ENCODE measurements at places on chromosomes 1 and 21.
A peak's percentile ranks its signal among the peaks of the same experiment; 100 is the strongest.

DNA sequence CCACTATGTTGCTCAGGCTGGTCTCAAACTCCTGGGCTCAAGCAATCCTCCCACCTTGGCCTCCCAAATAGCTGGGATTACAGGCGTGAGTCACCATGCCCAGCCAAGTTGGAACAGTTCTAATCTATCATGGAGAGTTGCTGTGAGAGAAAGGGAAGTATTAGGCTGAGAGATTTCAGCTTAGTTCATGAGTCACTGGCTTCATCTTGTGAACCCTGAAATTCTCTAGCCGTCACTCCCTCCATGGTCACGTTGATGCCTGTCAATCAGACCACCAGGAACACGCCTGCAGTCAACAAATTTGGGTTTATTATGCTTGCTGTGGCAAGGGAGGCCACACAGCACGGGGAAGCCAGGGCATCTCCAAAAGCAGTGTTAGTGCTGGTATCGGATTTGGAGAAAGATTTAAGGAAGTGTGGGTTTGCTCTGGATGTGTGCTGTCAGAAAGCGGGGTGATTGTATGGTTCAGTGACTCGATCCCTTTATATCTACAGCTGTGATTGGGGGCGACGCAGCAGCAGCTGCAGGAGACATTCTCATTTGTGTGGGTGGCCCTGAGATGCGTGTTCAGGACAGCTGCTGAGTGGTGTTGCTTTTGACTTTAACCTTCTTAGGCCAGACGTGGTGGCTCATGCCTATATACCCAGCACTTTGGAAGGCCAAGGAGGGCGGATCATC is 18.7 kb downstream of the UQCRHL start:
- DNase-seq, result no peak

DNA sequence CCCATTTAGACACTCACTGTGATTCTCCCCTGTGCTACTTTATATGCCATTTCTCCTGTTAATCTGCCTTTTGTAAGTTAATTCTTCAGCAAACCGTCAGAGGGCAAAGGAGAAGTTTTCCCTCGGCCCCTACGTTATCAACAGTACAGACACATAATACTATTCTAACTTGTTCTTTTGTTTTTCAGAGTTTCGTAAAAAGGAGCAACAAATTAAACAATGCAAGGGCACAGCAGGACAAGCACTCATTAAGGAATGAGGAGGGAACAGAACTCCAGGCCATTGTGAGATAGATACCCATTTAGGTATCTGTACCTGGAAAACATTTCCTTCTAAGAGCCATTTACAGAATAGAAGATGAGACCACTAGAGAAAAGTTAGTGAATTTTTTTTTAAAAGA is 32.3 kb downstream of the CNN3 start:
- no peak for DNase-seq

GRCh38 chr1:231106347-231106746 is 55.5 kb upstream of the TRIM67 start:
- DNase-seq, result no peak

GRCh38 chr21:42758721-42759593 is 105.5 kb downstream of the PDE9A start:
- DNase-seq, result no peak

GRCh38 chr1:3548156-3548893 is 63.0 kb downstream of the MEGF6 start:
- no peak for DNase-seq

- DNase-seq, result no peak
Observed at GRCh38 chr1:8003438-8004112, 22.5 kb downstream of the ERRFI1 start.

DNA sequence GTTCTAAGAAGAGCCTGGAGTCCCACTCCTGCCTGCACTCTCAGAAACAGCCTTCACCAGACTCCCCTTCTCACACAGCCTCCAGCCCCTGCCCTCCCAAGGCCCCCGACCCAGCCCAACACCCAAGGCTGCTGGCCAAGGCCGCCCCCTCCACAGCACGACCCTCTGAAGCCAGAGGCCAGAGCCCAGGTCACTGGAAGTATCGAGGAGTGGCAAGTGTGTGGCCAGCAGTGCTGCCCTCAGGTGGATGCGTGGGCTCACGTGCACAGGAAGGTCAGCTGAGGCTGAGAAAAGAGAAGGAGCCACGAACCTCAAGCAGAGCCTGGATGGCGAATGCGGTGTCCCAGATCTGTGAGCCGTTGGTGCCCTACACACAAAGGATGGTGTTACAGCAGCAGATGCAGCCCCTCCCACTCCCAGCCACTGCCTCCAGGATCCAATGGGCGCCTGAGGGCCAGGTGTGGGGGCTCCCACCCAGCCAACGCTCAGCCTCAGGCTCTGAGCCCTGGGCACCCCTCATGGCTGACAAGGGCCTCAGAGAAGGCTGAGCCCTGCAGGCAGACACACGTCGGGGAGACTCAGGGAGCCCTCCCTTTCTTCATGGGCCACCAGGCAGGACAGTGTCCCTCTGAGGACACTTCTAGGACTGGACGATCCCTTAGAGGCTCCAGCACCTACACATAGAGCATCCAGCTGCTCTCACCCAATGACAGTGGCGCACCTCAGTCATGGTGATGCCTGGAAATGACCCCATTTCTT is 18.0 kb downstream of the LSS start:
- no peak for DNase-seq

- DNase-seq, result no peak
Observed at GRCh38 chr1:63624911-63625310, 31.7 kb downstream of the PGM1 start.

DNA sequence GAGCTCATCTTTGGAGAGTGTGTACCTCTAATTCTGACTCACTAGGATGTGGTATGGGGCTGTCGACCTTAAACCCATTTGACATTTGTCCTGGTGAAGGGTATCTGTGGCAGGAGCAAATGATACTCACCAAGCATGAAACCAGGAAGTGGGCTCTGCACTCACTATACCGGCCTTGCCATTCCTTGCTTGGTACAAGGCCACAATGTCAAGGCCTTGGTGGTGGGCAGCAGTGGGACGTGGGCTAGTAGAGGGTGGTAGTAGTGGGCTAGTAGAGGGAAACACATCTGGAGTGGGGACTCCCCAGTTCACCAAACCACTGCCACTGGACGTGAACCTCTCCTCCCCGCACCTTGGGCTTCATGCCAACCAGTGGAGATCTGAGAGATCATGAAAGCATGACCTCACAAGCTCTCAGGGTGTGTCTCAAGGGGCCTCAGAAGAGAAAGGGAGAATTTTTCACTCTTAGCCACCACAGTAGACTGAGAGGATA is 11.5 kb downstream of the TNFSF4 start:
- DNase-seq, result no peak

DNA sequence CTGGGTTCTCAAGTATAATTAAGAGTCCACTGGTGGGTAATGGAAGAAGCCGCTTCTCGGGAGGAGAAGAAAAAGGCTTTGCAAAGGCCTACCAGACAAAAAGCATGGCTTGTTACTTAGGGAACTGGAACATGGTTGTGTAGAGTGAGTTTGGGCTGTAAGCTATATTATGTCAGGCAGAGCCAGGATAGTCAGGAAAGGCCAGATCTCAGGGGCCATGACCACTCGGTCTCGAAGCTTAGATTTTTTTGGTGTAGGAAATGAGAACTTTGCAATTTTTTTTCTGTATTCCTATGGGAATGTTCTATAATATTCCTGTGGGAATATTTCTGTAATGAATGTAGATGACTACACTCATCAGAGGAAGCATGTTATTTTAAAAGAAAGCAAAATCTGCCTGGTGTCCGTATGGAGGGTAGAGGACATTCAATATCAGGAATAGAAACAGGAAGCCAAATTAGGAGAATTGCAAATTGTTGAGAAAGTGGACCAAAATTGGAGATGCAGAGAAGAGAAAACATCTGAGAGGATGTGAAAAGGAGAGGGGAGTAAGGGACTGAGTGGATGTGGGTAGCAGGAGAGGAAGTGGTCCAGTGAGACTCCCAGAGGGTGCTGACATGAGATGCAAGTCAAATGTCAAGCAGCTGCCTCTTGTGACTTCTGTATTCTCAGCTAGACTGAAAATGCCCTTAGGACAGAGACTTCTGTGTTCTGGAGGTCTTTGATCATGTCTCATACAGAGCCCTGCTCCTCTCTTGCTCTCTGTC is 45.2 kb upstream of the HAO2 start:
- no peak for DNase-seq

- DNase-seq, result no peak
Observed at GRCh38 chr1:153238527-153238926, 21.0 kb upstream of the LORICRIN start.

DNA sequence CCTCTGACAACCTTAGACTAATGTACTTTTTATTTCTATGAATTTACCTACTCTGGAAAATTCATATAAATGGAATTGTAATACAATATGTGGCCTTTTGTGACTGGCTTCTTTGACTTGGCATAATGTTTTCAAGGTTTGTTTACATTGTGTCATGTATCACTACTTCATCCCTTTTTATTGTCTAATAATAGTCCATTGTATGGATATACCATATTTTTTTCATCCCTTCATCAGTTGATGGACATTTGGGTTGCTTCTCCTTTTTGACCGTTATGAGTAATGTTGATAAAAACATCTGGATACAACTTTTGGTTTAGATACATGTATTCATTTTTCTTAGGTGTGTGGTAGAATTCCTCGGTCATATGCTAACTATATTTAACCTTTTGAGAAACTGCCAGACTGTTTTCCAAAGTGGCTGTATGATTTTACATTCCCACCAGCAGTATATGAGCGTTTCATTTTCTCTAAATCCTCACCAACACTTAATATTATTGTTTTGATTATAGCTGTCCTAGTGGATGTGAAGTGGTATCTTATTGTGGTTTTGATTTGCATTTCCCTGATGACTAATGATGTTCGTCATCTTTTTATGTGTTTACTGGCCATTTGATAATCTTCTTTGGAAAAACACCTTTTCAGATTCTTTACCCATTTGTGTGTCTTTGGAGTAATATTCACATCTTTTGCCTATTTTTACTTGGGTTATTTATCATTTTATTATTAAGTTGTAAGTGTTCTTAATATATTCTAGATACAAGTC is 3.5 kb downstream of the RO60 start:
- DNase-seq, result no peak

DNA sequence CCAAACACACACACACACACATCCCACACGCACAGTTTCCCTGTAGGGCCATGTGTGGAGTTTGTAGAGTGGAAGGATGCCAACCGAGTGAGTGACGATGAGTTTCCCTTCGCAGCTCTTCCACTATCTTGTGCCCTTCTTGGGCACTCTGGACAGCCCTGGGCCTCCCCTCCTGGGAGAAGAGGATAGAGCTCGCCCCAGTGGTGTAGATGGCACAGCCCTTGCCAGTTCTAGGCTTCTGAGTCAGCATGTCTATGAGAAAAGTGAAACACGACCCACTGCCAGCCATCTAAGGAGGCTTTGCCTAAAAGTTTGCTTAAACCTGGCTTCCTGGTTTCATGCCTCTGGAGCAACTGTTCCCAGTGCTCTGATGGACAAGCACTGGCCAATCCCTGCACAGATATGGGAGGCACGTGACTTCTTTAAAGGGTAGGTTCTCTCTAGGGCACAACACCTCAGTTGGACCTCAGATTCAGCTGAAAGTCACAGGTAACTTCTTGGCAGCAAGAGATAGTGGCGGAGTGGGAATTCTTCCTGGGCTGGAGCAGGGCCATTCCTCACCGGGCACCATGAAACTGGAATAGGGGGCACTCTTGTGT is 195.9 kb upstream of the GALNT2 start:
- no peak for DNase-seq

- DNase-seq, result no peak
Observed at GRCh38 chr1:228297822-228298221, 90.0 kb downstream of the OBSCN start.

GRCh38 chr1:97207868-97208267 is 486.3 kb downstream of the PTBP2 start:
- DNase-seq, result no peak

GRCh38 chr1:5660141-5660935 is 331.9 kb downstream of the NPHP4 start:
- peak; percentile 16 for DNase-seq

GRCh38 chr1:239868058-239868832 is 223.4 kb upstream of the FMN2 start:
- DNase-seq, result no peak

DNA sequence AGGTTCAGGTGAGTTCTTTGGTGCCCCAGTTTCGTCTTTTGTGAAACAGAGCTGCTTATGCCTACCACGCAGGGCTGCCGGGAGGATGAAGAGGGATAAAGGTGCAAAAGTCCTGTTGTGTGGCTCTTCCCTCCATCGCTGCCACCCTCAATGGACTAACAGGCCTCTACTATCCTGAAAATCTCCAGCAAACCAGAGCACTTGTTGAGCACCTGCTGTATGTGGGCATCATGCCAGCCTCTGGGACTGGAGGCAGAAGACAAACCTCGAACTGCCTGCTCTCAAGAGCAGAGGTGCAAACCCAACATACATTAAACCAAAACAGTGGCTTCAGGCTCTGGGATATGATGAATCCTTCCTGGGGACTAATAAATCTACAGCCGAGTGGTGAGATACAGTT is 174.1 kb downstream of the ACTL8 start:
- DNase-seq, result no peak

- no peak for DNase-seq
Observed at GRCh38 chr1:228440761-228441500, 24.3 kb upstream of the TRIM17 start.

DNA sequence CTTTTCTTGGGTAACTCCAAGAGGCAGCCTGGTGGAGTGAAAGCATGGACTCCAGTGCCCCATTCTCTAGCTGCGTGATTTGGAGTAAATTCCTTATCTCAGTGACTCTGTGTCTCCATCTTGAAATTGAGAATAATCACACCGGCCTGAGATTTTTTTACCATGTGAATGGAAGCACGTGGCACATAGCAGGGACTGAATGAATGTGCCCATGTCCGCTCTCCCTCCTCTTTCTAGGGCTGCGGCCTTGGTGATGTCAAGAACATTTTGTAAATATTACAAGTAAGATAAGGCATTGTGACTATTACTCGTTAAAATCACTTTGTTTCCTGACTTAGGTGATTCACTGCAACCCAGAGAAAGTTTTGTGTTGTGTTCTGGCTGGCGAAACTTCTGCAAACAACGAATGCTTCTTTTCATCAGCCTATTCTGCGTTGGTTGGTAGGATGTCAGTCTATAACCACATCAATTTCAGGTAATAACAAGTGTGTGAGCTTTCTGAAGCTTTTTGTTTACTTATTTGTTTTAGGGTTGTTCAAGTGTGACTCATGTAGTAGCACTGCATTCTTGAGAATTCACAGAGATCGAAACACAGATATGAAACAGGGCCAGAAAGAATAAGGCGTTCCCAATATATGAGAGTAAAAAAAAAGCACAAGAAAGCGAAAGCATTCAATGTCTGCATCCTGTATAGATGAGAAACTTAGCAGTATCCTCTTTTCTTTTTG is 135.7 kb upstream of the SLC45A1 start:
- DNase-seq, result no peak

DNA sequence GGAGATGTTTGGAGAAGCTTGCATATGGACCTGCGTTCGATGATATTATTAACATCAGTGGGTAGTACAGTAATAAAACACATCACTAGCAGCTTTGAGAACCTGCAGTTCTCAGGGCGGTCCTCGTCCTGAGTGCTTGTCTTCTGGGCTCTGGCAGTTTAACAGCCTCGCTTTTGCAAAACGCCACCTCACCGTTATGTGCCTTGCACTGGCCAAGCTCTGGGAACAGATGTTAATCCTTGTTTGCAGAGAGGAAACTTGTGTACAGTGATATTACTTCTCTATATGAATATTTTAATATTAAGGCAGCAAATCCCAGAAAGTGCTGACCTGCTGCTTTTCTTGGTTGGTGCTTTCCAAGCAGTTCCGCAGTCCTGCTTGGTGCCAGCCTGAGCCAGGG is 167.4 kb upstream of the TMEM51 start:
- no peak for DNase-seq

Measured in NCI-H2029 treated with DMSO at 0.1 percent for 48 hours (cell line).